ENCODE measurements at places on chromosomes 3 and 15.
A peak's percentile ranks its signal among the peaks of the same experiment; 100 is the strongest.

DNA sequence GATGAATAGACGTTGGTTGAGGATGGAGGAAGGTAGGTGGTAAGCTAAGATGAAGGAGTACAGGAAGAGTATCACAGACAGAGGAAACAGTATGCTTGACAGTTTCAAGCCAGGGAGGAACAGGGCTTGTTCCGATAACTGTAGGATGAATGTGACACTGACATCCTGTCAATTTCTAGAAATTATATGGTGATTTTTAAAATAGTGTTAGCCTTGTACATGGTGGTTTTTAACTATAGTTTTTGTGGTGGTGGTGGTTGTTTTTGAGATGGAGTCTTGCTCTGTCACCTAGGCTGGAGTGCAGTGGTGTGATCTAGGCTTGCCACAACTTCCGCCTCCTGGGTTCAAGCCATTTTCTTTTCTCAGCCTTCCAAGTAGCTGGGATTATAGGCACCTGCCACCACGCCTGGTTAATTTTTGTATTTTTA is 92.8 kb downstream of the FNDC3B start:
- no peak for DNase-seq

GRCh38 chr3:153960458-153961074 is 160.6 kb upstream of the ARHGEF26 start:
- no peak for DNase-seq

- no peak for DNase-seq
Measured at GRCh38 chr3:121863801-121864200, 28.8 kb downstream of the EAF2 start.

DNA sequence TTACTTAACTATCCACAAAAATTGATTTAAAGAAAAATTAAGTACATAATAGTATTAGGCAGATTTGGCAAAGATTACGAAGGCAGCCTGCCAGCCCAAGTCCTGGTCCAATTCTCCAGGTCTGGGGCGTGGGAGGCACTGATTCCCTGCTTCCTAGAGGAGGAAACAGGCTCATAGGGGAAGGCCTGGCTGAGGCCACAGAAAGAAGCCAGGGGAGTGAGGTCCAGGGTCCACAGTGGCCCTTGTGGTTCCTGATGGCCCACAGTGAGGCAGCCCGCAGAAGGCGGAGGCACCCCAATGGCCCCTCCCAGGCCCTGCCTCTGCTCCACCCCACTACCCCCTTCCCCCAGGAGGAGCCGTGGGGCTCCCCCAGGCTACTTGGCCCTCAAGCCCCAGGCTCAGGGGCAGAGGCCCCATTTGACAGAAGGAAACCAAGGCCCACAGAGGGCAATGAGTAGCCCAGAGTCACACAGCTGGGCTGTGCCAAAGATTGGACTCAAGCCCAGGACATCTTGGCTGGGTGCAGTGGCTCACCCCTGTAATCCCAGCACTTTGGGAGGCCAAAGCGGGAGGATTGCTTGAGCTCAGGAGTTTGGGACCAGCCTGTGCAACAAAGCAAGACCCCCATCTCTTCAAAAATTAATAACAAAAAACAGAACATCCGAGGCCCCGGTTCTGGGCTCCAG is 21.0 kb downstream of the H1-8 start:
- no peak for DNase-seq

GRCh38 chr3:98557324-98558010 is 25.7 kb downstream of the GPR15 start:
- no peak for DNase-seq

DNA sequence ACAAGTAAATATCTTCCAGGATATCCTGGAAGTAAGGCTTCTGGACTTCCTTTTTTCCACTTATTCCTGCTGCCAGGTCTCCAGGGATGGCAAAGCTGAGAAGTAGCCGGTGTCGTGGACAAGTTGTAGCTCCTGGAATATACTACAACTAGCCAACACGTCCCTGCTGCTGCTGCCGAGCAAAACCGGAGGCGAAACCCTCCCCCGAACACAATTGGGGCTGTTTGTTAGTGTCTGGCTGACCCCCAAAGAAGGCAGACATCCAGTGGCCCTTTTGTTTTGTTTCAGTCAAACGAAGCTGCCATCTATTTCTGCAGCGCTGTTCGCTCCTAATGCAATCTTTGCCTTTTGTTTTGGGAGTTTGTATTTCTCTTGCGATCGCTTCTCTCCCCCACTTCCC is 45.3 kb upstream of the EIF5A2 start:
- DNase-seq, result no peak

DNA sequence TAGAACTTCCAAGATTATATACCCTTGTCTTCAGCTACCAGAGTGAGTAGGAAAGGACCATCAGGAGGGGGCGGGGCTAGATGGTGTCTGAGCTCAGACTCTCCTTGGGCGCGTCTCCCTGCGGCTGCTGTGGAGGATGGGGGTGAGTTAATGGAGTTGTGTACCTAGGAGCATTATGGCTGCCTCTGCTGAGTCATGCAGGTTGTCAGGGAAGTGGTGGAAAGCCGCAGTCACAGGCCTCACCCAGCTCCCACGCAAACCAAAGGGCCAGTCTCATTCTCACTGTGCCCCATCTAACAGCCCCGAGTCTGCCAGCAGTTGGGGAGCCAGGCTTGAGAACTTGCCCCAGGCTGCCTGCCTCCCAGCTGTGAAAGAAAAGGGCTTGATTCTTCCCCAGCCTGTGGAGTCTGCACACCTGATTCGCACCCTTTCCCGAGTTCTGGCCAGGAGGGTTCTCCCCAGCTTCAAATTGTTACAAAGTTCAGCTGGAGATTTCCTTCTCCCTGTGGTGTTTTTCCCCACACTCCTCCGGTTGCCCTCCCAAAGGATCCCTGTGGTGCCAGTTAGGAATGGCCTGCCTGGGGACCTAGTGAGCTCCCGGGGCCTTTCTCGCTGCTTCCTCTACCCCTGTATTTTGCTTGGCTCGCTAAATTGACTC is 143.3 kb downstream of the HCN4 start:
- DNase-seq, result no peak

DNA sequence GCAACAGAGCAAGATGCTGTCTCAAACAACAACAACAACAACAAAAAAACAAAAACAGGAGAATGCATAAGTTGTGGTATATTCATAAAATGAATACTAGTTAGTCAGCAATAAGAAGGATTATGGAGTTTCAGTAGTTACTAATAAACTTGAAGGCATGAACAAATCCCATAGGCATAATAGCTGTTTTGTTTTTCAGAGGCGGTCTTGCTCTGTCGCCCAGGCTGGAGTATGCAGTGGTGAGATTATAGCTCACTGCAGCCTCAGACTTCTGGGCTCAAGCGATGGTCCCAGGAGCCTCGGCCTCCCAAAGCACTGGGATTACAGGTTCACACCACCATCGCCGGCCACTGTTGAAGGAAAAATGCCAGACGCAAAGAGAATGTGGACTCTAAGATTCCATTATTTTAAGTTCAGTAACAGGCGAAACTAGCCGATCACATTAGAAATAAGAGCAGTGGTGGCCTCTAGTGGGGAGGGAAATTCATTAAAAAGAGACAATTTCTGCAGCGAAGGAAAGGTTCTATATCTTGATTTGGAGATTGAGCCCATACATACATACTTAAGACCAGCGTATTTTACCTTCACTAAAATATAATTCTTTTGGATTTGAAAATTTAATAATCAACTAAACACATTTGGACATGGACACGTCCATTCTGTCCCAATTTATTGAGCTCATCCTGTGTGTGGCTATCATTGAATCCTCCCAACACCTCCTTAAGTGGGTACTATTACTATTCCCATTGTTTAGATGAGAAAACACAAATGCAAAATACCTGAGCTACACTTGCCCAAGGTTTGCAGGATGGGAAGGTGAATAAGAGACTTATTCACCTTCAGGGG is 27.4 kb upstream of the HDAC11 start:
- DNase-seq, result no peak

DNA sequence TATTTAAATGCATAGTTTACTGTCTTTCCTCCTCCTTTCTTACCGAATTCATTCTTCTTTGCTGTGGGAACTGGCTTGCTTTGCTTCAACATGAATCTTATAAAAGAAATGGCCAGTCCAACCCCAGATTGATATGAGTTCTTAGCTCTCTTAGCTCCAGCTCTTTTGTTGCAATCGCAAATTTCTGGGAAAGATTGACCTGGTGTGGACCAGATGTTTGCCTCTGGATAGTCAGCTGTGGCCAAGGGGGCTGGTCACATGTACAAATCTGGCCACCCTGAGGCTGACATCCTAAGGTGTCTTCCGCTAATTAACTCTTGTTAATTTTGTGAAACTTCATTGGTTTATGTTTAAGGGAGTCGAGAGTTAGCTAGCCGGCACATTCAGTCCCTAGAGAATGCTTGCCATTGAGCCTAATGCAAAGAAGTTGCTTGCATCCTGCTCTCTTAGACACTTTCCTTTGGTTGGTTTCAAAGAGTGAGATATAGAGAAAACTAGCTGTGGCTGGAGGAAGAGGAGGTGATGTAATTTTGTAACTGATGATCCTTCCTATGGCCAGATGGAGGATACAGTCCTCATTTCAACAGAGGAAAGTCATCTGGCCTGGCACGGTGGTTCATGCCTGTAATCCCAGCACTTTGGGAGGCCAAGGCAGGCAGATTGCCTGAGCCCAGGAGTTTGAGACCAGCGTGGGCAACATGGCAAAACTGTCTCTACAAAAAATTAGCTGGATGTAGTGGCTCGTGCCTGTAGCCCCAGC is 162.4 kb downstream of the ADAMTSL3 start:
- no peak for DNase-seq

DNA sequence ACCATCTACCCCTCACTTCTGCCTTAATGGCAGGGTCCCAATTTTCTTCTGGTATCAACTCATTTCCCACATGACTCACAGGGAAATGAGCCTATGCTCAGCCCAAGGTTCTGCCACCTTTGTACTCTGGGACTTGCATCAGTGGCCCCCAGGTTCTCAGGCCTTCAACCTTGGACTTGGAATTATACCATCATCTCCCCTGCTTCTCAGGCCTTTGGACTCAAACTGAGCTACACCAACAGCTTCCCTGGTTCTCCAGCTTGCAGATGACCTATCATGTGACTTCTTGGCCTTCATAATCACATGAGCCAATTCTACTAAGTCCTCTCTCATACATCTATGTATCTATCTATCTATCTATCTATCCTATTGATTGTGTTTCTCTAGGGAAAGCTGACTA is 149.5 kb downstream of the PLCH1 start:
- no peak for DNase-seq

DNA sequence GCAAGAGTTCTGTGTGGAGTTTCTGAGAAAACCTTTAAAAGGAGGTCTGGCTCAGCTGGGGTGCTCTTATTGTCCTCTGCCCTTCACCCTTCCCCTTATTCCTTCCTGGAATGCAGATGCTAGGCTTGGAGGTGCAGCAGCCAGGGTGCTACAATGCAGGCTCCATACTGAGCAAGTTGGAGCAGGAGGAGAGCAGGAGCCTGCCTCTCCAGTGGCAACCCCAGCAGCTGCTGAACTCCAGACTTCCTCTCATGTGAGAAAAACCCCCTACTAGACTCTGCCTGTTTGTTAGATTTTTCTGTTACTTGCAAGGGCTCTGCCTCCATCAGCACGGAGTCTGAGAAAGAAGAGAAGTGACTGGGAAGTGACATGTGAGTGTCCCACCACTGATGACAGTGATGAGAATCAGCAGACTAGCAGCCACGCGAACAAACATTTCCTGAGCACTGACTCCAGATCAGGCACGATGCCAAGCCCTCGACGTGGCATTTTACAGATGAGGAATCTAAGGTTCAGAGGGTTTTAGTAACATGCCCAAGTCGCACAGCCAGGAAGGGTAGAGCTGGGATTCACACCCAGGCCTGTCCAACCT is 16.1 kb upstream of the RARRES1 start:
- DNase-seq, result peak; percentile 79

DNA sequence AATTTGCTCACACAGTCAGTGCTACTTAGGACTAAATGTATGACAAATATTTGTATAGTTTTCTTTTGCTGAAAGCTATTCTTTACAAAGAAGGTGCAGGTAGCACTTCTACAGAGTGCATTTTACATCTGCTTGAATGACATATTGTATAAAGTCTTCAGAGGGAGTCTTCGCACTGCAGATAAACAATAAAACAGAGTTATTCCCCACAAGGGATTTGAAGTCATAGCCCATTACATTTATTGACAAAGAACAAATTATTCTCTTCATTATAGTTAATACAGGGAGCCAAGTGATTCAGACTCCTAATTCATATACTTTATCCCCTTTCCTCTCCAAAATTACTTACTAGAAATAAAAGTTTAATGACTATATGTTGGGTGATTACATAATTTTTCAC is 529.7 kb downstream of the EDEM1 start:
- no peak for DNase-seq

GRCh38 chr3:106124818-106125217 is 256.0 kb upstream of the CBLB start:
- DNase-seq, result no peak

GRCh38 chr3:37862219-37862902 is 681 bp downstream of the CTDSPL start:
- DNase-seq, result peak; percentile 83

- no peak for DNase-seq
Measured at GRCh38 chr3:185250653-185251052, 3.2 kb downstream of the EHHADH start.

GRCh38 chr3:155052470-155052869 is 27.6 kb upstream of the MME start:
- DNase-seq, result no peak

DNA sequence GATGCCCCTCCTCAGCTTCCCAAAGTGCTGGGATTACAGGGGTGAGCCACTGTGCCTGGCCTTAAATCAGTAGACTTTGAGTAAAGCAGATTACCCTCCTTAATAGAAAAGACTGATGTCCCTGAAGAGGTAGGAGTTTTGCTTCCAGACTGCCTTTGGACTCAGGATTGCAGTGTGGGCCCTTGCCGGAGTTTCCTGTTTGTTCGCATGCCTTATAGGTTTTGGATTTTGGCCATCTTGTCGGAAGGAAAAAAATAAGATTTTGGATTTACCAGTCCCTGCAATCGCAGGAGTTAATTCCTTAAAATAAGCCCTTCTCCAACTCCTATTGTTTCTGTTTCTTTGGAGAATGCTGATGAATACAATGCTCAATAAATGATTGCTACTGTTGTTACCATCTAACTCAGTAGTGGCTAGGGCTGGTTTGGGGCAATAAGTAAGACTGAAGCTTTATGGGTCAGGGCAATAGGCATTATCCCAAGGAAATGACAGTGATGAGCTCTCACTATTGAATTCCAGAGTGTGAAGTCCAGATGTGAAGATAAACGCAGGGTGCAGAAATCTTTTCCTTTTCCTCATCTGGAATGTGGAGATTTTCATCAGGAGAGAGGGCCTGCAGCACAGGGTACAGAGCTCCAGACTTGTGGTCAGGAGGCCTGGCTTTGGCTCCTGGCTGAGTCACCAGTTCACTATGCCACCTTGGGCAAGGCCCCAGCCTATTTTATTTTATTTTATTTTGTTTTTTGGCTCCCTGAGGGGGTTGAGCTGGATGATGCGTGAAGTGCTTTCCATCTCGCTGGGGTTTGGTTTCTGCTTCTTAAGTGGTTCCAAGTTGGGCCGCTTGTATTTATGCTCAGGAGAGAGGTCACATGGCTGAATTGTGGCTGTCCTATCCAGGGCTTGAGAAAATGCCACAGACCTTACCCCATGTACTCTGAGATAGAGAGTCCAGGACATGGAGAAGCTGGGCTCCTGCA is 25.3 kb downstream of the FOXL2 start:
- DNase-seq, result no peak

Data from upper lobe of right lung (tissue), 1 donor.